Peyer's patch (tissue), 4 donors: ENCODE measurements at places on chromosomes 5 and 9. TPM values are rescaled to one million over a fixed set of nuclear protein-coding genes. Genes with fewer than 3 reads are reported as not detected.

Gene FAM78A
- 0.95 TPM for total RNA-seq

Gene BARX1
- total RNA-seq, result not detected

Gene HARS1
- 55.3 TPM for total RNA-seq

Gene SLC45A2
- total RNA-seq, result not detected

Gene SPTLC1
- total RNA-seq, result 79.4 TPM

Gene TENT4A
- total RNA-seq, result 46.6 TPM

Gene IL4
- total RNA-seq, result not detected

Gene SPATA24
- total RNA-seq, result 3.1 TPM

Gene CAMK2A
- total RNA-seq, result not detected

GRCh38 chr5:132385326-132386105 is 16.0 kb downstream of the SLC22A5 start:
- DNase-seq, result peak; percentile 62

DNA sequence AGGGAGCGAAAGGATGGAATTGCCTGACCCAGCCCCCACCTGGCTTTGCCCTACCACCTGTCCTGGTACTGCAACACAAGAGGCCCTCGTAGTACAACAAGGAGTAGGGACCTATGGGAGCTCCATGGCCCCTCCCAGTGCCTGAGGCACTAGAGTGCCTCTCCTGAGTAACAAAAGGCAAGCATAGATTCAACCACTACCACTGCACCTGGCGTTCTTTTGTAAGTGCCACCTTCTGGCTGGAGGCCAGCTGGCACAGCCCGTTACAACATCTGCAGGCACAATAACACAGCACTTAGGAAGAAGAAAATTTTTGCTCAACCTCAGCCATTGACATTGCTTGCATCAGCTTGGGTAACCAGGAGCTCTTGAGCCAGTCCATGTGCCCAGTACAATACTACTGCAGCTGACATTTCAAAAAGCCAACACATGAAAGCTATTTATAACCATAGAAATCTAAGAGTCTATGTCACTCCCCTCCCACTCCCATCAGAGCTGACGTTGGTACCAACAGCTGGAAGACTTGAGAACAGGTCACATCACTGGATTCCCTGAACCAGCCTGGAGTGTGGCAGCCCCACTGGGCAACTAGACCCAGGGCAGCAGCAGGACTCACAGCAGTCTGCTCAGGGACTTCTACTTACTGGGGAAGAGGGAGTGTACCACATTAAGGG is 17.7 kb upstream of the FAM174A start:
- peak; percentile 45 for DNase-seq

DNA sequence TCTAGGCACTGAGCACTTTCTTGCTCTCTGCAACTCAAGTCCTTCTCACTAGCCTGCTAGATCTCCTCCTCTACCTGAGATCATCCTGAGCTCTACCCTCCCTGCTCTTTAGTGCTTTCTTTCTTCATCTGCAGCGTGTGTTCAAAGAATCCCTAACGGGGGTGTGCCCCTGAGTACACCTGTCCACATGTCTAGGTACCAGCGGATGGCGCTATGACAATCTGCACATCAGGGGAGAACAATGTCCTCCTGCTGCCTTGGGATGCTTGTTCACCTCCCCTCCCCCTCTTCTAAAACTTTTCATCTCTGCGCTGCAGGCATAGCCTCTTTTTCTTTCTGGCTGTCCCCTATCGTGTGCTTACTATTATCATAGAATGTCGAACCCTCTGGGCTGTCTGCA is 42.7 kb downstream of the PTPN3 start:
- DNase-seq, result no peak

DNA sequence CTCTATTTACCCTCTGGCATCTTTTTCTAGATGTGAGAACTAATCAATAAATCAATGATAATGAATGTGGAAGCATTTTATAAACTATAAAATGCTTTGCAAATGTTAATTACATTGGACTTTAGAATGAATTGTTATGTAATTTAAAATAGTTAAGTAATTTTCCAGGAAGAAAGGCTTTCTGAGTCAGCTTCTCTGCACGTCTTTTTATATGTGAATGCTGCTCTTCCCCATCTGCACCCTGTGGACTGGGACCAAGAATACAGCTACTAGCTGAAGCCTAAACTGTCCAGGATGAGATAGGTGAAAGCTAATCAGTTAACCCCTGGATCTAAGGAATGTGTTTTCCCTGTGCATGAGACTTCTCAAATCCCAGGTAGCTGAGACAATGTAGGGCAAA is 292.9 kb downstream of the NR3C1 start:
- DNase-seq, result no peak

DNA sequence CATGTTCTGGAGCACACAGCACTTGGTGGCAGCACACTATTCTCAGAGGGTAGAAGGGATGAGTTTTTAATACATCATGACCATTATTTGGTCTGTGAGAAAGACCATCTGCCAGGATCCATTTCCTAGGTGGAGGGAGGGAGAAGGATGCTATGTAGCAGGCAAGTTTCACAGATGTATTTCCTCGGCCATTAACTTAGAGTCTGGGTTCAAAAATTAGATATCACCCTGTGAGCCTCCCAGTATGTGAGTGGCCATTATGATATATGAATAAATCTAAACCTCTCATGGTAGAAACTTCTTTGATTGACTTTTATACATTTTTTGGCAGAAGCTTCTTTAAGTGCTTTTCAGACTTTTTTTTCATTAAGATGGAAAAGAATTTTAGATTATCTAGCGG is 133.9 kb downstream of the SREK1 start:
- DNase-seq, result no peak

GRCh38 chr9:87148331-87149104 is 201.2 kb upstream of the GAS1 start:
- DNase-seq, result peak; percentile 58

DNA sequence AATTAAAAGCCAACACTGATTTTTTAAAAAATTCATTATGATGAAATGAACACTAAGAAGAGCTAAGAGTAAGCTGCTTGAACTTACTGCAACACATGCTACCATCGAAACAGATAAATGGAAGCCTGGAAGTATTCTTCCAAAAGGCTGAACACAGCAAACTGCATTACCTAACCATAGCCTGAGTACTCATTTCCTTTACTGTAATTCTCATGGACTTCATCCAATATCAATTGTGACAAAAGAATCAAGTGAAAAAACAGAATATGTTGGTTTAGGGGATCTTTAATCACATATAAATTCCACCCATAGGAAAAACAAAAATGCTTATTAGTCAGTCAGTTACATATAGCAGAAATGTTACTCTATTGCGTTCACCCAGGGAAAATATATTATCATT is 68.5 kb downstream of the DROSHA start:
- no peak for DNase-seq

GRCh38 chr5:163908253-163908652 is 402.8 kb downstream of the MAT2B start:
- no peak for DNase-seq

DNA sequence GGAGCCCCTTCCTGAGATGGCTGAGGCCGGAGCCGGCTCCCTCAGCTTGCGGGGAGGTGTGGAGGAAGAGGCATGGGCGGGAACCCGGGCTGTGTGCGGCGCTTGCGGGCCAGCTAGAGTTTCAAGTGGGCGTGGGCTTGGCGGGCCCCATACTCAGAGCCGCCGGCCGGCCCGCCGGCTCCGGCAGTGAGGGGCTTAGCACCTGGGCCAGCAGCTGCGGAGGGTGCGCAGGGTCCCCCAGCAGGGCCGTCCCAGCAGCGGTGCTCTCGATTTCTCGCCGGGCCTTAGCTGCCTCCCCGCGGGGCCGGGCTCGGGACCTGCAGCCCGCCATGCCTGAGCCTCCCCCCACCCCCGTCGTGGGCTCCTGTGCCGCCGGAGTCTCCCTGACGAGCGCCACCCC is 67.9 kb upstream of the SLC28A3 start:
- DNase-seq, result no peak

GRCh38 chr9:2745560-2746380 is 28.5 kb downstream of the KCNV2 start:
- DNase-seq, result no peak

DNA sequence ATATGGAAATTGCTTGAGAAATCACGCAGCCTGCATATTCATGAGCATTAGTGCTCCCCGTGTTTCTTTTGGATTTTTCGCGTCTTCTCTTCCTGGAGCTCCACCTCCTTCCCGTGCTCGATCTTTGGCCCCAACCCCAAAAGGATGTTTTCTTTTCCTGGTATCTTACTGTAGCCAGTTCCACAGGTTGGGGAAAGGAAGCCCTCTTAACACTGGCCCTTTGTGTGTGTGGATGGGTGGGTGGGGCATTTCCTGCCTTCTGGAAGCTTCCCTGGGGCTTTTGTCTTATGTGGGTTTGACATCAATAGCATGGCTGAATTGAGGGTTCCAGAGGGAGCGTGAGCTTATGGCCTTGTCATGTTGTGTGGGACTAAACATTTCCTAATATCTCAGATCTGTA is 21.9 kb downstream of the STXBP1 start:
- no peak for DNase-seq

DNA sequence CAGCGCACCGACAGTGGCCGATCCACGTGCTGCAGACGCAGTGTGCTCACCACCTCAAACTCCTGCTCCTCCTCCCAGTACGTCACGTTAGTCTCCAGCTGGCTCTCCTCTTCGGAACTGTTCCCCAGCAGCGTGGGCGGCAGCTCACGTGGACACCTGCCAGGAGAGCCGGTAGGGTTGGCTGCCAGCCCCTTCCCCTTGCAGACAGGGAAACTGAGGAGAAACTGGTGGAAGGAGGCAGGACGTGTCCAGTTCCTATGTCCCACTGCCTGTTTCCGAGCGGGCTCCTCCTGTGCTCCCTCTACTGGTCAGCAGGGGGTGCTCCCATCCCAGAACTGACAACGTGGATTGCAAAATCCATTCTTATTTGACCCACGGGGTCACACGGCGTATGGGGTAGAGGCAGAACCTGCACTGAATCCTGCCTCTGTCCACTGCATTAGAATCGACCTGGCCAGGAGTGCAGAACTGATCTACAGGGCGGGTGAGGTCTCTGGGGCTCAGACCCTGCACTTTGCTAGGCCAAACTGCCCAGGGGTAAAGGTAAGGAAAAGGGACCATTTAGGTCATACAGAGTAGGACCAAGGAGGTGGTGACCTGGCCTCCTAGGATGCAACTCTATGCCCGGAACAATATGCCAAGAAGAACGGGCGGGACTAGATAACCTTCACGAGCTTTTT is 25.7 kb downstream of the PDGFRB start:
- DNase-seq, result peak; percentile 84
